ENCODE measurements at places on chromosomes 16 and 17.

DNA sequence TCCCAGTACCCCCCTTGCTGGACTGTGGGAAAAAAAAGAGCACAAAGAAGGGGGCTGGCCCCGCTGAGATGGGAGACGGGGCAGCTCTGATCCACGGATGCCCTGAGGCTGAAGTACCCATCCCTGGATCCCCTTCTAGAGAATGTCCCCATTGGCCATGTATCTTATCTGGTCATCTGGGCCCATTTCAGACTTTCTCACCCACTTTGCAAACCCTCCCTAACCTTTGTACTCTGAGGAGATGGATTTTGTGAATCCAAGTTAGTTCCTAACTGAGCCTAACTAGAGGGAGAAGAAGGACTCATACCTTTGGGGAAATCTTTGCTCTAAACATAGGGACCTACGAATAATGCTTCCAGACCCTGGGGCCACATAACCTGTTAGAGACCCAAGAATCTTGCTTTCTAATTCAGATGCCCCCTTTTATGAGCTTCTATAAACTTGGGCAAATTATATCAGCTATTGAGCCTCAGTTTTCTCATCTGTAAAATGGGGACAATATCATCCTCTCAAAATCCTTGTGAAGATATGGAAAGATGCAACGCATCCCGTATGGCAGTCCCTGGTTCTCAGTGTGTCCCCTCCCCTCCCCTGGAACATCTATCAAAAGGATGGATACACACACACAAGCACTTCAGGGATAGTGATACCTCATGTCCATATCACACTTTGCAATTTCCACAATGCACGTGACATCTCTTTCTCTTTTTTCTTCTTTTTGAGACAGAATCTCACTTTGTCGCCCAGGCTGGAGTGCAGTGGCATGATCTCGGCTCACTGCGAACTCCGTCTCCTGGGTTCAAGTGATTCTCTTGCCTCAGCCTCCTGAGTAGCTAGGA lies 16.8 kb upstream of the FZD2 start:
- no peak for DNase-seq

DNA sequence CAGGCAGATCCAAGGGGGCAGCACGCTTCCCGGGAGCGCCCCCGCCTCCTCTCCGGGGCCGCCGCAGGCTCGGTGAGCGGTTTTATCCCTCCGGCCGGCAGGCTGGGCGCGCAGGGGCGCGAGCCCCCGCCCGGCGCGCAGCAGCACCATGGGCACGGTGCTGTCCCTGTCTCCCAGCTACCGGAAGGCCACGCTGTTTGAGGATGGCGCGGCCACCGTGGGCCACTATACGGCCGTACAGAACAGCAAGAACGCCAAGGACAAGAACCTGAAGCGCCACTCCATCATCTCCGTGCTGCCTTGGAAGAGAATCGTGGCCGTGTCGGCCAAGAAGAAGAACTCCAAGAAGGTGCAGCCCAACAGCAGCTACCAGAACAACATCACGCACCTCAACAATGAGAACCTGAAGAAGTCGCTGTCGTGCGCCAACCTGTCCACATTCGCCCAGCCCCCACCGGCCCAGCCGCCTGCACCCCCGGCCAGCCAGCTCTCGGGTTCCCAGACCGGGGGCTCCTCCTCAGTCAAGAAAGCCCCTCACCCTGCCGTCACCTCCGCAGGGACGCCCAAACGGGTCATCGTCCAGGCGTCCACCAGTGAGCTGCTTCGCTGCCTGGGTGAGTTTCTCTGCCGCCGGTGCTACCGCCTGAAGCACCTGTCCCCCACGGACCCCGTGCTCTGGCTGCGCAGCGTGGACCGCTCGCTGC lies 832 bp downstream of the CDK5R1 start:
- no peak for DNase-seq

GRCh38 chr17:32510466-32510865 lies 23.7 kb downstream of the CDK5R1 start:
- DNase-seq = no peak

DNA sequence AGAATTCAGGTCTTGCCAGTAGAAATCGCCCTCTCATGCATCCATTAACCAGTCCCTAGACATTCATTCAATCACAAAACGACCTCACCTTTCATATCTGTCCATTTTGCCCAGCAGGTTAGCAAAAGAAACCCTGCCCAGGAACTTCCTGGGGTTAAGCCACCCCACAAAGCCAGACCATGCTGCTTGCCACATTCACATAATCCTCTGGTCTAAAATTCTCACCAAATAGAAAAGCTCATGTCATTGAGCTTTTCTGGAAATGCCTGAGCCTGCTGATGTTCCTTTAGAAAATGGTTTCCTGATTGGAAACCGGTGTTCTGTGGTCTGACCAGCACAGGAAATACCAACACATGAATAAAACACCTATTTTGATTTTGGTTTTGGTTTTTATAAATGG lies 21.6 kb upstream of the DYNLRB2 start:
- no peak for DNase-seq

DNA sequence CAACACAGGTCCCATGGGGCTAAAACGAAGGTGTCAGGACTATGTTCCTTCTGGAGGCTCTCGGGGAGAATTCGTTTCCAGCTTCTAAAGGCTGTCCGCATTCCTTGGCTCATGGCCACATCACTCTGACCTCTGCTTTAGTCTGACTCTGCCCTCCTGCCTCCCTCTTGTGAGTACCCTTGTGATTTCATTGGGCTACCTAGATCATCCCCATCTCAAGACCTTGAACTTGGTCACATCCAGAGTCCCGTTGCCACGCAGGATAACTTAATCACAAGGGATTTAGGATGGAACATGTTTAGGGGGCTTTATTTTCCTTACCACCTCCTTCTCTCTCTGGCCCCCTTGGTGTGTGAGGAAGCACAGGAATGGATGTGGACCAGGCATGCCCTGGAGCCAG lies 160.9 kb upstream of the PLCG2 start:
- DNase-seq = no peak
